ENCODE measurements at places on chromosomes 3 and 15. TPM values are rescaled to one million over a fixed set of nuclear protein-coding genes. Genes with fewer than 3 reads are reported as not detected.

GRCh38 chr3:12545473-12545791 lies at the start of gene MKRN2OS:
MKRN2OS (minus strand) TSS chr3:12545499; CDS start chr3:12545464, 35 bp downstream.
- no peak within 1 kb of the TSS for H3K27ac ChIP-seq
- no peak for DNase-seq
- no peaks in the 10 kb centered on the region for H3K36me3 ChIP-seq
- no peaks in the 10 kb centered on the region for H3K4me1 ChIP-seq
- no peaks in the 10 kb centered on the region for H3K27me3 ChIP-seq

Gene DZIP1L
- not detected for total RNA-seq

Gene GOLGA8B
- 300 TPM for total RNA-seq

- H3K27ac ChIP-seq: no peak overlapping the region
- no peaks in the 10 kb centered on the region for H3K27me3 ChIP-seq
- no peaks in the 10 kb centered on the region for H3K36me3 ChIP-seq
- DNase-seq: no peak
- no peak overlapping the region for H3K4me3 ChIP-seq
Measured at GRCh38 chr3:129020691-129021090, 19.6 kb downstream of the EFCC1 start.

GRCh38 chr3:10460951-10461545 lies 44.3 kb downstream of the ATP2B2 start:
- H3K27me3 ChIP-seq: no peaks in the 10 kb centered on the region
- H3K27ac ChIP-seq: no peak overlapping the region
- no peak for DNase-seq
- no peaks in the 10 kb centered on the region for H3K36me3 ChIP-seq
- H3K4me1 ChIP-seq: no peaks in the 10 kb centered on the region

DNA sequence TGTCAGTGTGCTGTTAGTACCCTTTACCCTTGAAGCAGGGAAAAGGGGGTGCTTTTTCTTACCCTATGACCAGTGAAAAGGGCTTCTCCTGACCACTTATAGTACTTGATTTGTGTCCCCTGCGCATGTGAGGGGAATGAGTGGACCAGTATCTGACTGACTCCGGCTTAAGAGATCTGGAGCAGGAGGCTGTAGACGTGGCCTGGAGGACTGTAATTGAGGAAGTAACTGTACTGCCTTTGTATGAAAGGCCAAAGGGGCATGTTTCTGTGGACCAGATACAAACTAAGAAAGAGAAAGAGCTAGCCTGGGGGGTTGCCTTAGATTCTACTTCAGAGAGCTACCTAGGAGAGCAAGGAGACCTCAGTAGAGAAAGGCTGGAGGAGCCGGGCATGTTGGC lies 89.9 kb upstream of the TBL1XR1 start:
- no peak for DNase-seq
- no peak overlapping the region for H3K27ac ChIP-seq
- no peaks in the 10 kb centered on the region for H3K36me3 ChIP-seq
- H3K27me3 ChIP-seq: no peaks in the 10 kb centered on the region
- H3K4me1 ChIP-seq: peaks cover 8% of the 10 kb centered on the region
- H3K4me3 ChIP-seq: no peak overlapping the region

Gene TEX55
- not detected for total RNA-seq
